ENCODE measurements at places on chromosomes 5 and 9.

GRCh38 chr9:125043631-125044030 is 99.7 kb downstream of the SCAI start:
- H3K27ac ChIP-seq: no peak overlapping the region
- H3K4me1 ChIP-seq: no peaks in the 10 kb centered on the region
- peaks cover 31% of the 10 kb centered on the region for H3K36me3 ChIP-seq

DNA sequence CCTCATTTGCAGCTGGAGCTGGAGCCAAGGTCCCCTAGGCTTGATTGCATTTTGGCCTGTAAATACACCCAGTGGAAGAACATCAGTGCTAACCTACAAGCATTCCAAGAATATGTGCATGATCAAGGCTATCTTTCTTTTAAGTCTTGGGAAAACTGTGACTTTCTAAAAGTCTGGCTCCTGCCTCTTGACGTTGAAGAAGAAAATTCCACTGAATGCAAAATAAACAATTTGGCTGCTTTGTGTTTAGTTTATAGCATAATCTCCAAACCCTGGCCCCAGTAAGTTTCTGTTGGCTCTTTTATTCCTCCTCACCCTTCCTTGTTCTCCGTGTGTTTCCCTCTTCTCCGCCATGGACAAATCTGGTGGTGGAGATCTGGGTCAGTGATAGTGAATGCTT is 109.3 kb upstream of the TLE1 start:
- H3K27ac ChIP-seq: no peak overlapping the region
- no peak overlapping the region for H3K4me3 ChIP-seq
- H3K36me3 ChIP-seq: no peaks in the 10 kb centered on the region
- H3K27me3 ChIP-seq: no peaks in the 10 kb centered on the region

DNA sequence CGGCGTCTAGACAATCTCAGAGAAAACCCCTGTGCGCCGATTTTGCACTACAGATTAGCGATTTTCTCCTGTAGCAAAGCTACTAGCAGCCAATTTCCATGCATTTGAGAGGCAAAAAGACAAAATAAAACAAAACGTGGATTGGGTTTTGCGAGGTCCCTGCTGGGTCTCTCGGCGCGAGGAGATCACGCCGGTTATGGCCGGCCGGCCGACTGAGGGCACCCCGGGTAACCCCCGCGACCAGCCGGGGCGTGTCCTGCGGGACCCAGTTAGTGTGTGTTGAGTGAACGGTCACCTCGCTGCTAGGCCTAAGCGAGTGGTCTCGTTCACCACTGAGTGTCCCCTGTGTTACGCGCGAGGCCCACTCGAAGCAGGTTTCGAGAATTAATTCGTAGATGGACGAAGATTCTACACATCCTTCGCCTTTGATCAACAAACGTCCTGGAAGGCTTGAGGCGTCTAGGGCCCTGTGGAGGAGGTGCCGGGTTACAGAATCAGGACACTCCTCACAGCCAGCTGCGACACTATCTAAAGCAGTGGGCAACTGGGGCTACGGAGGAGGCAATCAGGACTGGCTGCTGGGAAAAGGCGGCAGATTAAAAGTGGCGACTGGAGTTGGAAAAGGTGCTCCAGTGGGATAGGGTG is 764 bp upstream of the VDAC1 start:
- peak overlapping the region; percentile 71 for H3K4me3 ChIP-seq
- H3K4me1 ChIP-seq: peaks cover 37% of the 10 kb centered on the region
- no peaks in the 10 kb centered on the region for H3K27me3 ChIP-seq
- DNase-seq: no peak
- peak overlapping the region; percentile 80 for H3K27ac ChIP-seq

DNA sequence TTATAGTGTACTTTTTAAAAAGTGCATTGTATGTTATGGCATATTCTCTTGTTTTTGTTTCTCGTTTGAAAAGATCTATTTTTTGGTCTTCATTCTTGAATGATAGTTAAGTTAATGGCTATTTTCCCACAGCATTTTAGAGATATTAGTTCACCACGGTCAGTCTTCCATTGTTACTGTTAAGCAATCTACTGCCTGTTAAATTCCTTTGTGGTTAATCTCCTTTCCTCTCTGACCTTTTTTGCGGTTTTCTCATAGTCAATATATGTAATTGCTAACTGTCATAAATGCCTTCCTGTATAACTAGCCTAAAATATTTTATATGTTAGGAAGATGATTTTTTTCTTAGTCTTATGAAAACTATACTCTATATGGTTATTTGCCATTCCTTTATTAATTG is 250.8 kb upstream of the FBXL7 start:
- H3K36me3 ChIP-seq: no peaks in the 10 kb centered on the region
- no peak for DNase-seq
- no peak overlapping the region for H3K4me3 ChIP-seq

- no peak overlapping the region for H3K4me3 ChIP-seq
- no peaks in the 10 kb centered on the region for H3K36me3 ChIP-seq
- peaks cover 47% of the 10 kb centered on the region for H3K4me1 ChIP-seq
These were observed 37.0 kb downstream of the TNFSF8 start for GRCh38 chr9:114893221-114894010.
